Hematopoietic multipotent progenitor cell treated with erythropoietin and hydrocortisone succinate and interleukin-3 and kit ligand, for 6 days (in vitro differentiated cells): ENCODE measurements at places on chromosomes 13 and 19.

- DNase-seq = no peak
Observed at GRCh38 chr13:109191413-109191812, 562.0 kb downstream of the MYO16 start.

DNA sequence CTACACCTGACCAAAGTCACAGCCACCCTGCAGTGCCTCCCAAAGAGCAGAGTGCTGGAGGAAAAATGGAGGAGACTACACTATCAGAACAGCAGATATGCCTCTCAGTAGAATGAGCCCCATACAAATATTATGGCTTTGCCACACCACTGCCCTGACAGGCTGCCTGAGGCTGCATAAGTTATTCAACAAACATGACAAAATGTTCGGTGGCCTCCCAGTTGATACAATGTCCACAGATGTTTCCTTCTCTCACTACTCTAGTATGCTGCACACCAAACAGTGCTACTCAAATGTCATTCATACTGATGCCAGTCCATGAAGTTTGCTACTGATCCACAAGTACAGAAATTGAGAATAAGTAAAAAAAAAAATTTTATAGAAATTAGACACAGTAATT lies 41.0 kb downstream of the N4BP2L2 start:
- DNase-seq = peak; percentile 24

GRCh38 chr13:75489502-75490263 lies 7.7 kb upstream of the TBC1D4 start:
- DNase-seq = peak; percentile 72

GRCh38 chr13:102724923-102725322 lies 30.1 kb upstream of the METTL21C start:
- DNase-seq = peak; percentile 49

- no peak for DNase-seq
Observed at GRCh38 chr13:22047082-22047784, 376.4 kb downstream of the FGF9 start.

DNA sequence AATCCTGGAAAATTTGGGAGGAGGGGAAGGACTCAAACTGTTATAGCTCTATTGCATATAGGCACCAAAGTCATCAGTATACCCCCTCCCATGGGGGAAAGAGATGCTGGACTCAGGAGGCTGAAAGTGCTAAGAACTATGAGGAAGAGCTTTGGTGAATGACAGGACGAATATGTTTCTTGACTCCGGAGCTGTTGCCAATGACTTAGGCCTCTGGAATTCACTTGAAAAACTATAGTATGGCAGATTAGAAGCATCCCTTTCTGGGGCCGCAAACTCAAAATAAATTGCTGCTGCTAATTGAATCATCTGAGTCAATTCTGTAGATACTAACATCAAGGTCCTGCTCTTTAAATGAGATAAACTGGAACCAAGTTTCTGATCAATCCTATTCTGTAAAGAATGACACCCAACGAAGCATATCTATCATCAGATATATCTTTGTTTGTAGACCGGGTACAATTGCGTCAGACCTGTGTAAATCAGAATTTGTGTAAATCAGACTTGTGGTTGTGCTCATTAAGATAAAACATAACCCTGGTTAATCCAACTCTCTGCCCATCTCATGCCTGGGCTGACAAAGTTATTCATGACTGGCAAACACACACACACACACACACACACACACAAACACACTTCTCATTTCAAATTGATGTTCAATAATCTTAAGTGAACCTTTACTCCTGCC lies 1793.8 kb upstream of the PCDH20 start:
- no peak for DNase-seq

DNA sequence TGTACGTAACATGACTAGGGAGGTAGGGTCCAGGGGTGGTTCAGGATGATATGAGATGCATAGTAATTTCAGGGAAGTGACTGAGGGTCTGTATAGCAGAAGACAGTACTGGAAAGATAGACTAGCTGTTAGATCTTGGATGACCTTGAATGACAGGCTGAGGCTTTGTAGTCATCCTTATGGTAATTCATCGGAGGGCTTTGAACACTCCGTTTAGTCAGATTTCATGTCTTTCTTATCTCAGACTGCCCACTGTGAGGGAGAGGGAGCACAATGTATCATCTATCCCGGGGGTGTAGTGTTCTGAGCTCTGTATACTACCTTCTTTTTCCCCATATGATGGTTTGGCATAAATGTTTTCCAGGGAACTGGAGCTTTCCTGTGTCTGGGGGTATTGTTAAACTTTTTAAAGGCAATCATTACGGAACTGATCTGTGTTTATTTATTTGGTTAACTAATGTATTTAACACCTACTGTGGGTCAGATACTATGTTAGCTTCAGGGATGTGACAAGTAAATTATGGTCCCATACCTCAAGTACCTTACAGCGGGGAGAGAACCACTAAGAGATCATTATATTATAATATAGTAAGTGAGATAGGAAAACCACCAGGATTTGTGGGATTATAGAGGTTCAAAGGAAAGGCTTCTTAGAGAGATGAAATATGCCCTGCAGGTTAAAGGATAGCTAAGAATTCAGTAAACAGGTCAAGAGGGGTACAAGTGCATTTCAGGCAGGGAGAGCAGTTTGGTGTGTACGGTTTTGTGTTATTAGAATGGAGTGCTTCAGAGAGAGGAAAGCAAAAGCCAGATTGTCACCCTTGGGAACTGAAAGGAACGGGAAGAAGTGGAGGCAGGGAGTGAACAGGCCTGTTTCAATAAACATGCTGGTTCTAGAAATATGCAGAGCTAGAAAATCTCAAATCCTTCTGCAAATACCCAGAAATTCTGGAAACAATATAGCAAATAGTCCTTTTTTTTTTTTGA lies 164.8 kb upstream of the KL start:
- DNase-seq = no peak
